ENCODE measurements at places on chromosomes 11 and 22. TPM values are rescaled to one million over a fixed set of nuclear protein-coding genes. Genes with fewer than 3 reads are reported as not detected.

GRCh38 chr11:130076778-130077481 lies 7.2 kb downstream of the APLP2 start:
- no peak for DNase-seq

- DNase-seq, result no peak
Observed at GRCh38 chr11:3986301-3986700, 108.3 kb upstream of the RRM1 start.

DNA sequence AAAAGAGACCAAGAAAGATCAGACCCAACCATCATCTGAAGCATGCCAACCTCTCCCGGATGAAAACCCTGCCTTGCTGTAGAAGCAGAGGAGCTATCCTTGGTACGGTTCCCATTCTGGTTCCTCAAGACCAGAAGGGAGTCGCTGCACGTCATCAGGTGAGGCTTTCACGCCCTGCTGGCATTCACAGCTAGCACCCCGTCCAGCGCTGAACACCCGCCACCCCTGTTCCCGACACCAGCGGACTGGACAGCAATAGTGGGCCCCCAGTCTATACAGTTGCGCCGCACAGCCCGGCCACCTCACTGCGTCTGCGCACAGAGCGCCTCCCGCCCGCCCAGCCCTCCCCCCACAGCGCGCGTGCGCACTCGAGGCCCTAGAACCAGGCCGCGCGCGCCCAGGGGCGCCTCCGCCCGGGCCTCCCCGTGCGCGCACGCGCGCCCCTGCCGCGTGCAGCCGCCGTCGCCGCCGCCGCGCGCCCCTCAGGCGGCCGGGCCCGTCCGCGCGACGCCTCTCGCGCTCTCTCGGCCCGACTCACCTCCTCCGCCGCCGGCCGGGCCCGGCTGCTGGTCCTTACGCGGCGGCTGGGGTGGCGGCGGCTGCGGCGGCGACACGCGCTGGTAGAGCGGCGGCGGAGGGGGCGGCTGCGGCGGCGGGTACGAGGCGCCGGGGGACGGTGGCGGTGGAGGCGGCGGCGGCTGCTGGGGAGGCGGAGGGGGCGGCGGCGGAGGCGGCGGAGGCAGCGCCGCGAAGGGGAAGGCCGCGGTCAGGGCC lies 706 bp downstream of the SF1 start:
- peak; percentile 94 for DNase-seq

DNA sequence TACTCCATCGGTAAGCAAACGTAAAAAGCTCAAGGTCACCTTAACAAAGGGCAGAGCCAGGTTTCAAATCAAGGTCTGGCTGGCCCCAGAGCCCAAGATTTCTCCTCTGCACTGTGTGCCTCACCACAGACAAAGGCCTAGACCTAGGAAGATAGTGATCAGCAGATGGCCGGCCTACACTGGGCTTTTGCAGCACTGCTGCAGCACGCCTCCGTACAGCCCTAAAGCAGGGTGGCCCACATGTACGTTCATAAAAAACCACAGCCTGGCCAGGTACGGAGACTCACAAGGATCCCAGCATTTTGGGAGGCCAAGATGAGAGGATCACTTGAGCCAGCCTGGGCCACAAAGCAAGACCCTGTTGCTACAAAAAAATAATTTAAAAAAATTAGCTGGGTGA lies 106.3 kb upstream of the PITPNB start:
- DNase-seq, result no peak

GRCh38 chr22:19355413-19356157 lies 64.1 kb upstream of the CLTCL1 start:
- peak; percentile 45 for DNase-seq

GRCh38 chr22:38745676-38746460 lies 9.9 kb downstream of the SUN2 start:
- no peak for DNase-seq

DNA sequence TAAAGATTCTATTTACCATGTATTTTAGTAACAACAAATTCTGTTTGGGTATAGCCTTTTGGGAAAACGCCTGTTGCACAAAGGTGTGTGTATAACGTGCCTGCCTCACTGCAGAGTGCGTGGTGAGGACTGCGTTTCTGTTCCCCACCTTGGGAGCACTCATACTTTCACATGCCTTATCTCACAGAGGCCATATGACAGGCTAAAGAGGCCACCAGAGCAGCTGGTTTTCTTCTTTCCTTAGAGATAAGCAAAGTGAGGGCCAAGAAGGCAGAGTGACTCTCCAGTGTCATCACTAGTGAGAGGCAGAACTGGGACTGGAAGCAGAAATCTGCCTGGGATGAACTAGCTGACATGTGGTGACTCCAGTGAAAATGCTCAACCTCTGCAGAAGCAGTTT lies 369.2 kb upstream of the NARS2 start:
- DNase-seq, result no peak

DNA sequence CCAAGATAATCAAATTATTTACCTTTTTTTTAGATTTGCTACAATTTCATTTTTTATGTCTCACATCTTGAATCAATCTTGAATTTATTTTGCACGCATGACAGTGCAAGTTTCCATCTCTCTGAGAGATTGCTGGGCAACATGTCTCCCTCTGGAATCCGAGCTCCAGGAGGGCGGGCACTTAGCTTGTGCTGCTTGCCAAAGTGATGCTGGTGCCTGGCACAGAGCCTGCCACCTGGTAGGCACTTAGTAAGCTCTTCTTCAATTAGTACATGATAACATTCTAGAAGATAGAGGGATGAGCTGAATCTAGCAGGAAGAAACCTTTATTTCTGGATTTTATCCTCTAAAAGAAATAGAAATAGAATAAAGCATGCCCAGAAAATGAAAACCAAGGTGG lies 27.5 kb upstream of the OR9I1 start:
- no peak for DNase-seq

The NLRP6 gene
- 0.88 TPM for total RNA-seq

DNA sequence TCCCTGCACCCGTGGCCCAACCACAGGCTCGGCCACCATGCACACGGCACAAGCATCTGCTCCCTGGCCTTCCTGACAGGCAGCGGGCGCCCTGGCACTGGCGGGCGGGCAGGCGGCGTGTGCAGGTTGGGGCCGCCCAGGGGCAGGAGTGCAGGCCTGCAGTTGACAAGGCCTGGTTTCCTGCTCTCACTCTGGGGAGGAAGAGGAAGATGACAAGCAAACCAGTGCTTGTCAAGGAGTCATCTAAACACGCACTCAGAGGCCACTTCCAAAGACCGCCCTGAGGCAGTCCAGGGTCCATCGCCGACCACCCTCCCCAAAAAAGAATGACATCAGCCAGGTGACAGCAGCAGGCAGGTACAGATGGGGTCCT lies 65.3 kb upstream of the LINC01488 start:
- DNase-seq, result peak; percentile 56

GRCh38 chr22:27879923-27880322 lies 39.1 kb downstream of the PITPNB start:
- no peak for DNase-seq

GRCh38 chr11:79232346-79232745 lies 208.5 kb downstream of the TENM4 start:
- DNase-seq, result no peak

The APOA5 gene
- not detected for total RNA-seq

DNA sequence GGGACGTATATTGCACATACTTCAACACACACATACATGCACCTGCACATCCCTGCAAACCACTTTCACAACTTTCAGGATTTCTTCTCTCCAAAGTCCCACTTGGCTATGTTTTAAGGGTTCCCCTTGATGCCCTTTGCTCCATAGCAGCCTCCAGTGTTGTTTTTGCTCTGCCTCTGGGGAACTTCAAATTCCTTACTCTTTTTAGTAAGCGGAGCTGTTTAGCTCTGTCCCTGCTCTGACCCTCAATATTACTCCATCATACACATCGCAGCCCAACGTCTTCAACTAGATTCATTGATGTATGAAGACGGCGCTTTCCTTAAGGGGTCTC lies 18.3 kb downstream of the PRR5L start:
- no peak for DNase-seq

The CXCR5 gene
- 0.06 TPM for total RNA-seq

The KDM4F gene
- not detected for total RNA-seq

DNA sequence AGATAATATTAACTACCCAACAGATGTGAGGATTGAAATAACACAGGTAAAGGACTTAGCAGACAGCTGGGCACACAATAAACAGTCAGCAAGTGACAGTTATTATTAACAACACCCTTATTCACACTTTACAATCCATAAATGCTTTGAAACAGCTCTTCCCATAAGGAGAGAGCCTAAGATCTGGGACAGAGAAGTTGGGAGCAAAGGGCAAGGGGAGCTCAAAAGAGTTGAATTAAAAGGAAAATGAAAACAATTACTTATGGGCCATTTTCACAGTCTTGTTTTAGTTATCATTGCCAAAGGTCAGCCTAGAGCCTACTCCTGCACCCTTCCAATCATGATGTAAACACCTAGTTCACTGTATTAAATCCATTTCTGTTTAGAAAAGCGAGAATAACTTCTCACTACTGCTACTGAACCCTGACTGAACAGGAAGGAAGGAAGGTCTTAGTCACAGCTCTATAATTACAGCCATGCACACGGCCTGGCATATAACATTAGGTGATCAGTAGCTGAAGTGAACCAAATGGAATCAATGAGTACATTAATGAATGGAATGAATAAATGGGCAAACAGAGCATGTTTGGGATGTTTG lies 111.3 kb downstream of the PLEKHA7 start:
- DNase-seq, result no peak

DNA sequence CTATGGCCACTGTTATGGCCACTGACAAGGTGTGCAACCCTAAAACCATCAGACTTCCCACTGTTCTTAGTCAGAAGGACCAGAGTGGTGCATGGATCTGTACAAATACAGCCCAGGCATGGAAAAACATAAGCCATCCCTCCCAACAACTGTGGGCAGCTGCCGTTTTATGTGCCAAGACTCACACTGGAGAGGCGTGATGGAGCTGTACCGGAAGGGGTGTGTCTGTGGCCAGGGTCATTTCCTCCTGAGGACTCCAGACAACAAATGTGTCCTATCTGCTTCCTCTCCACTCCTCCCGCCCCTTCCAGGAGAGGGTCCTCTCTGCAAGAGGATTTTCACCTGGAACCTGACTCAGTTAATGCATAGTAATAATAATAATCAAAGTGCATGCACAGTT lies 29.5 kb downstream of the KCNJ1 start:
- DNase-seq, result no peak

DNA sequence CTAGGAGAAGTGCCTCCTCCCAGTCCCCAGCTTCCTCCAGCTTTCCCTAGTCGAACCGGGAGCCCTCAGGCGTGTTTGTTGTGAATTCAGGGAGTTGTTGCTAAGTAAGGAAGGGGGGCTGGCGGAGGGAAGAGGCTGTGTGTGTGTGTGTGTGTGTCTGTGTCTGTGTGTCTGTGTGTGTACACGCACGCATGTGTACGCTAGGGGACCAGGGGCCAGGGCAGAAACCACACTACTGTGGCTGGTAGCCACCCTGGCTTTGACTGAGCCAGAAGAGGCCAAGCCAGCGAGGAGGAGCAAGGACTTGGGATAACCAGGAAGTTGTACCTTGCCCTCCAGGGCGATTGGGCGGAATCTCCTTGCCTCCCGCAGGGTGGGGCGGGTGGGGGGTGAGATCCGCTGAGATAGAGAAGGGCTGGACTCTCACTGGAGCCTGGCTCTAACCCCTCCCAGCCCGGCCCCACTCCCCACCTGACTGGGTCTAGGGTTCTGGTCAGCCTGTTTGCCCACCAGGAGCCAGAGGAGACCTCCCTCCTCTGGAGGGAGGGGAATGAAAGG lies 7.5 kb downstream of the BCL9L start:
- peak; percentile 88 for DNase-seq

The SLC43A1 gene
- 15.8 TPM for total RNA-seq

DNA sequence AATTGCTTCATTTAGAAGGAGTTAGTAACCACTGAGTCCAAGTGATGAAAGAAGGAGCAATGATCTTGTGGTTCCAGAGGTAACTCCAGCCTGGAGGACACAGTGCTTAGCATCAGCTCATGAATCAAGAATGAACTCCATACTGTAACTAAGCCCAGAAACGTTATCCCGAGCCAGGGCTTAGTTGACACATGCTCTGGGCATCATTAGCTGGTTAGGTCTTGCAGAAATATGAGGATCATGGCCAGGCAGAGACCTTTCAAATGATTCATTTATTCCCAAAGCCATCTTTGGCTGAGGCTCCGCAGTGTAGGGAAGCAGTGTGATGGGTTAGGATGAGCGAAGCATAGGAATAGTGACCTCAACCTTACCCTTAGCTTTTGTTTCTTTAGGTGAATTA lies 277.4 kb downstream of the FAM76B start:
- DNase-seq, result no peak

DNA sequence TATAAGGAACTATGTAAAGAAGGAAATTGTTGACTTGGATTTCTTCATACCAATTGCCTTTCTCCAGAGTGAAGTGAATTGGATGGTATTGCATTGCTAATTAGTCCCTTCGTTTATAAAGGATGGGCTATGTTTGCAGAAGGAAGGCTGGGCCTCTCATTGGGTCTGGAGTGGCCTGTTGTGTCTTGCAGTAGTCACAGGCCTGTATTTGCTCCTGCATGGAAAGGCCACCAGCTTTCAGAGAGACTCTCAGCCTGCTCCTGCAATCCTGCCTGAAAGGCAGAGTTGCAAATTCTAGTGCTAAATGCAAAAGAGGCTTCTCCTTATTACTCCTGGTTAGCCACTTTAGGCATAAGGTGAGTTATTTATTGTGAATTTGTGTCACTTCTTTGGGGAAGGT lies 103.8 kb downstream of the EXT2 start:
- DNase-seq, result no peak

DNA sequence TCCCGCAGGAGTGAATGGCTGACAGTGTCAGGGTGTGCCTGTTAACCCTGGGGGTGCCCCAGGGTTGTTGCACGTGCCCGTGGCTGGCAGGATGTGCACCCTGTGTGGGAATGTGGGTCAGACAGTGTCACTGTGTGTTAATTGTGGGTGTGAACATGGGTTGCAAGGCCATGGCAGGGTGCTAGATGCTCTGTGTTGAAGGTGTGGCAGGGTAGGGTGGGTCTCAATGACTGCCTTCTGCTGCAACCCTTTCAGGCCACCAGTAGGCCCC lies 8.3 kb downstream of the RIN1 start:
- DNase-seq, result no peak

DNA sequence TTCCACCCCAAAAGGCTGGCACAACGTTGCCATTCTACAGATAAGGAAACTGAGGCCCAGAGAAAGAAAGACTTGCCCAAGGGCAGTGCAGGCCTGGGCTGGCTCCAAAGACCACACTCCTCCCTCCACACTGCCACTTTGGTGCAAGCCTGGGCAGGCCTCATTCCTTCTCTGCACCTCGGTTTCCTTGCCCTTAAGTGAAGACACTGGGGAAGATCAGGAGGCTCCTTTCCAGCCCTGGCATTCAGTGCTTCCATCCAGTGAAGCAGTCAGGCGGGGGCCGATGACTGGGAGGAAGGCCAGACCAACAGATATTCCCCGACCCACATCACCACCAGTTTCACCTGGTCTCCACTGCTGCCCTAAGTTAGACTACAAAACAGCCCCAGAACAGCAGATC lies 18.3 kb upstream of the TCF20 start:
- DNase-seq, result no peak

DNA sequence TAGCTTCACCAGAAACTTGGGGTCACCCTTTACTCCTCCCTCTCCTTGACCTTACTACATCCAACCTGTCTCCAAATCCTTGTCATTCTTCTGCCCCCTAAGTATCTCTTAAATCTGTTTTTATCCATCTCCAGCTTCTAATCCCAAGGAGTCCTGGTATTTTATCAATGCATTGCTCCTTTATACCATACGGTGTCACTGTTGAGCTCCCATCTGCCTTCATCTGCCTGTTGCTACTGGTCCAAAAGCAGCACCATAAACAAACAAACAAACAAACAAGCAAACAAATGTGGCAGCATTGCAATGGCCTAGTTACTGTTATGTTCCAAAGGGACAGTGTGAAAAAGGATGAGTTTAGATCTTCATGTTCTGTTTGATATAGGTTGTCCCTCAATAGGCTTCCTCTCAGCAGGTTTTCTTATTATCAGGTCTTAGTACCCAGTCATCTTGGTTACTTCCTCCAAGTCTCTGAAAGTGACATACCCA lies 34.2 kb downstream of the DNHD1 start:
- no peak for DNase-seq
